ENCODE measurements at places on chromosomes 6 and 20. TPM values are rescaled to one million over a fixed set of nuclear protein-coding genes. Genes with fewer than 3 reads are reported as not detected.

- DNase-seq: no peak
Observed at GRCh38 chr20:62555642-62556420, 80.0 kb upstream of the GATA5 start.

DNA sequence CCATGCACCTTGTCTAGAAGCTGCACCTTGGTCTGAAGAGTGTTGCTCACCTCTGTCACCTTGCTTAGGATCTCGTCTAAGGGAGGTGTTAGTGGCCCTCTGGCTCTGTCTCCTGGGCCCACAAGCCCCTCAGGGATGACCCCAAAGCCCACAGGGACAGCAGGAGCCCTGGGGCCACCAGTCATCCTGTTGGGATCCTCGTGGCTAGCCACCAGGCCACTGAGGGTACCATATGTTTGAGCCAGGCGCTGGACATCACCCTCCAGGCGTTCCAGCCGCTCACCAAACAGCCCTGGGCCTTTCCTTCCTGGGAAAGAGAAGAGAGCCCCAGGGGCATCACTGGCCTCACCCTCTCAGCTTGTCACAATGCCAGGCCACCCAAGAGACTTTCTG lies 3.9 kb downstream of the EMILIN3 start:
- DNase-seq: no peak

GRCh38 chr20:38075161-38075998 lies 41.8 kb downstream of the RPRD1B start:
- DNase-seq: no peak

CLVS2 gene
- total RNA-seq: 0.10 TPM

EPPIN gene
- total RNA-seq: not detected

LRFN2 gene
- 0.49 TPM for total RNA-seq

ENPP3 gene
- 2.0 TPM for total RNA-seq

DNA sequence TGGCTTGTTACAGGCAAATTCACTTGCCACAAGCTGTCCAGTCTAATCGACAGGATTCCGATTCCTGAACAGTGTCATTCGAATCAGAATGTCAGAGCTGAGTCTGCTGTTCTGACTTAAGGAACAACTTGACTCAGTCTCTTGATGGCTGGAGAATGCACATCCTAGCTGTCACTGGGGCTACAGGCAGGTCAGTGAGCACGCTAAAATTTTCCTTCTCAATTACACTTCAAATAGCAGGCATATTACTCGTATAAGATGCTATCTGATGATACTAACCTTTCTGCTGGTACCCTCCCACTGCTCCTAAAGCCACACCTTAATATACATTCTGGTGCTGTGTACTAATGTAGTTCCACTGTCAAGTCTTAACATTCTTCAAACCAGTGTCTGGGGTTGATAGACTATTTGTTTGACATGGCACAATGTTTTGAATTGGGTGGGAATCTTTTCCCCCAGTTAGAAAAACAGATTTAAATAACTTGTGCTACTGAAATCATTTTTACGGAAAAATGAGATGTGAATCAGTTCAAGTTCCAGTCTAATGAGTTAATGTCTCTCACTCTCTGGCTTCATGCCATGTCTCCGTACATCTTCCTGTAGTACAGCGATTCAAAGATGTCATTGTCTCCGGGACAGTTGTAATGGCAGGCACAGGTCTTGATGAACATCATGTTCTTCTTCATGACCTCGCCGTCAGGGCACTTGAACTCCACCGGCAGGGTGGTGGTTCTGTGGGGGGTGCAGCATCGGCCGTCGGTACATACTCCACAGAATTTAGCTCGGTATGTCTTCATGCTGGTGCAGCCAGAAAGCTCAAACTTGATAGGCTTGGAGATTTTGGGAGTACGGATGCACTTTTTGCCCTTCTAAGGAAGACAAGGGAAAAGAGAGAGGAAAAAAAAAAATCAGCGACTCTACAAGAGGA lies 2.2 kb downstream of the CCN2 start:
- DNase-seq: peak; percentile 59

TRIM15 gene
- total RNA-seq: 1.4 TPM

MOG gene
- total RNA-seq: not detected

- DNase-seq: no peak
Observed at GRCh38 chr6:138849791-138850190, 53.9 kb downstream of the ECT2L start.

DNA sequence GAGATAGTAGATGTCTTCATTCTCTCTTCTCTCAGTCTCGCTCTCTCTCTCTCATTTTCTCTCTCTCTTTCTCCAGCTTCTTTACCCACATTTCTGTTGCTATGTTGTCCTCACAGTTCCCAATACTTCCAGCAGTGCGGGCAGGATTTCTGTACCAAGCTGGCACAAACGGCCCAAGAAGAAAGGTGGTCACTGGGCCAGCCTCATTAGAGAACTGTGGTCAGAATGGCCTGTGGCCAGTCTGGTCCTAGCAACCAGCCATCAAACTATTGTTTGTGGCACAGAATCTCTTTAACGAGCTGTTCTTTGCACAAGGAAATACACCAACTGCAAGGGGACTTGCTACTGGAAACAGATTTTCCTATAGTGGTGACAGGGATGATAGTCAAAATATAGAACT lies 81.3 kb downstream of the SEL1L2 start:
- no peak for DNase-seq

PLTP gene
- total RNA-seq: 27.1 TPM

DNA sequence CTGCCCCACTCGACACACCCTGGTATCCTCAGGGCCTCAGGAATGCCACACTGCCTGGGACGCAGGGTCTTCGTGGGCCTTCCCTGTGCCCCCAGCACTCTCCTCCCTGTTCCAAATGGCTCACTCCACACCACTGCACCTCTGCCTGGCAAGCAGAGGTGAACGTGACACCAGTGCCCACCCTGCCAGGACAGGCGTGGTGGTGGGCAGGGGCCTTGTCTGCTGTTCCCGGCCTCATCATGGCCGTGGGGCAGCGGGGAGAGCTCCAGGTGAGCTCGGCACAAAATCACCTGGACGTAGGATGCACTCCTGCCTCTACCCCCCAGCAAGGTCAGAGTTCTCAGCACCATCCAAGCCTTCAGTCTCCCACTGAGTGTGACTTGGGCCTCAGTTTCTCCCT lies 202.4 kb downstream of the SMOC2 start:
- DNase-seq: no peak

OPN5 gene
- not detected for total RNA-seq

ASIP gene
- total RNA-seq: 7.6 TPM

DNA sequence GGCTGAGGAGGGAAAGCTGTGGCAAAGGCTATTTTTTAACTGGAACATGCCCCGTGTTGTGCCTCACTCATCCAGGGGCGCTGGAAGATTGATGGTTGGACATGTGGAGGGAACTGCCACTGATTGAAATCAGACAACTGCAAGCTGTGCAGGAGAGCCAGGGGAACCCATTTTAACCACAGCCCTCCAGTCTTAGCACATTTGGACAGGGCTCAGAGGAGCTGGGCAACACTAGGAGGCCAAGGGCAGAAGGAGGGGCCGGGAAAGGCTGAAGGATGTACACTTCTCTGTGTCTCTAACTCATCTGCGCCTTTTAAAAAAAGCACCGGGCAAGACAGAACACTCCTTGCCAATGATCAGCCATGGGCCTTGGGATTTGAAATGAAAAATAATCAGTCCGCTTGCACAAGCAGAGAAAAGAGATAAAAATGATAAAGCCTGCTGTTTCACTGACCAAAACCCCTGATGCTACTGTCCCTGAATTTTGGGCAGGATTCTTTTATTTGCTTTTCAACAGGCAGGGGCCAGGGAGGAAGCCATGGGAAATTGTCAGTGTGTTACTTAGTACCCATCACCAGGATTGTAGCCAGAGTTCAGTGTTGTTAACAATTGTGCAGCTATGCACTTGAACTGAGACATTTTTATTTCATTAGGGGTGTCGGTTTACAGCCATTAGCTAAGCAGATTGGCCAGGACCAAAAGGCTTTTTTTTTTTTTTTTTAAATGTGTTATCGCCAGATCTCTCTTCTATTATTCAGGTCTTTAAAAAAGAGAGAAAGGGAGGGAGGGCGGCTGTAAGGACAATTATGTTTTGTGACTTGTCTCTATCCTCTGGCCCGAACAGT lies 109.3 kb upstream of the EYA4 start:
- DNase-seq: no peak

MRPL14 gene
- 32.3 TPM for total RNA-seq

PNPLA1 gene
- 4.2 TPM for total RNA-seq

NMBR gene
- not detected for total RNA-seq

DNA sequence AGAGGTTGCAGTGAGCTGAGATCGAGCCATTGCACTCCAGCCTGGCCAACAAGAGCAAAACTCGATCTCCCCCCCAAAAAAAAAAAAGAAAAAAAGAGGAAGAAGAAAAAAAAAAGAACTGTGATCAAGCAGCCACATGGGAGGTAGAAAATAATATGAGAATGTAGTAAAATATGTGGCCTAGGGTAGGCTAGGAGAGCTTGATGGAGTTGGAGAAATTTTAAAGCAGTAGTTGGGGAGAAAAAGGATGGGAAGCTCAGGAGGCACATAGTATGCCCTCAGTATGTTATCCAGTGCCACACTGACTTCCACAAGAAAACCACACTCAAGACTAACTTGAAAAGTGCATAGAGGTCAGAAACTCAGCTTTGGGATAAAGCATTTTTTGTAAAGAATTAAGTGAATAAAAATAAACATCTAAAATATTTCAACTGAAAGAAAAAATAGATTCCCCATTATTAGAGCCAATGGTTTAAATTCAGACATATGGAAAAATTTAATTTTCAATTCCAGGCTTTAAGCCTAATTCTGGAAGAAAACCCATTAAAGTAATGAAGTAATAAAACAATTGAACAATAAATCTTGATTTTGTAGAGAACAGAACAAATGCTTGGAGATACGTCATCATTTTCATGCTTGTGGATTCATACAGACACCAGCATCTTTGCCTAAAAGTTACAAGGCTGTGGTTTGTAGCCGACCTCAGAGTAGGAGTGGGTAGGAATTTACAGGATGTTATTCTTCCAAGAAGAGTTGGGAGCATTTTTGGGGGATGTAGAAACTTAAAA lies 34.7 kb downstream of the PLEKHG1 start:
- peak; percentile 90 for DNase-seq

GRCh38 chr20:3797592-3798372 lies 1.7 kb downstream of the CDC25B start:
- no peak for DNase-seq

C6orf132 gene
- 14.5 TPM for total RNA-seq

PPIL6 gene
- total RNA-seq: 4.1 TPM

HRH3 gene
- total RNA-seq: 0.10 TPM

- no peak for DNase-seq
Observed at GRCh38 chr6:81979329-81979728, 226.8 kb upstream of the TENT5A start.

DCDC2 gene
- 1.2 TPM for total RNA-seq

DNA sequence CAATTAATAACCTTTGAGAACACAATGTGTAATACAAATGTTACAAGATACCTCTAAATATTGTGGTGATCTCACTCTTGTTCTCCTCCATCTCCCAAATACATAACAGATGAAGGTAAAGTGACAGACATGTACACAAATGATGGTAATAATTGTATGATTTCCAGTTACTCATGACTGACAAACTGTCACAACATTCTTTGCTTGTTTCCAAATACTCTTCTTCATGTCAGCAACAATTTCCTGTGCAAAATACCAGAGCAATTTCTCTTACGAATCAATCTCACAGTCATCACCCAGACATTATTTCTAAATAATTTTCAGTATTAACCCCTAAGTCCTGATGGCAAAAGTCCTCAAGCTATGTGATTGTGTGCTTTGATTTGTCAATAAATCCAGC lies 92.9 kb downstream of the RPS12 start:
- no peak for DNase-seq

DNA sequence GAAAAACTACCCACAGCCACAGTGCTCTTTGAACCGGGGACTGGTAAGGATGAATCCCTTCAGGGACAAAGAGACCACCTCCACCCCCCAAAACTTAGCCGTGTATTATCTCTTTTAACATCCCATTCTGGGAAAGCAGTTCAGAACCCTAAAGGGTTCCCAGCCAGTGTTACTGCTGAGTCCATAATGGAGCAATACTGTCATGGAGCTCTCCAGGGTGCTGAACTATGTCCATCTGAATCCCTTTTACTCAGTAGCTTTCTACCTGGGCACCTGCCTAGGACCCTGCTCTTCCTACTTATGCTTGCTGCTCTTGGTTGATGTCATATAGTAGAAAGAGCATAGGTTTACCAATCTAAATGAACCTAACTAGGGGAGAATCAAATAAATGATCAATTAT lies 22.3 kb upstream of the SAYSD1 start:
- no peak for DNase-seq

ULBP3 gene
- 3.9 TPM for total RNA-seq

CEP57L1 gene
- 36.8 TPM for total RNA-seq

DNA sequence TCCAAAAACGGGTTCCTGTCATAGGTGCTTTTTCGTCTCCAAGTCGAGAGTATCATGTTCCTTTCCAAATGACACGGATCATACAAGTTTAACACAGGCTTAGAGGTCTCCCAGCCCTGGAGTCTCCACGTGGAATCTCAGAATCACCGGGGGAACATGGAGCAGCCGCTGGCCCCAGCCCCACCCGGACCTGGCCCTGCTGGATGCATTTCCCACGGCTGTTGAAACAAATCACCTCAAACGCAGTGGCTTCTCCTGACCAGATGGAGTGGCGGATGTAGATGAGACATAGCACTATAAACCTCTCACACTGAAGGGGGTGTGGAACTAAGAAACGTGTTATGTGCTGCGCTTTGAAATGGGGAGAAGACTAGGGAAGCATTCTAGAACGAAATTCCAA lies 70.0 kb upstream of the FRMD1 start:
- DNase-seq: no peak

DNA sequence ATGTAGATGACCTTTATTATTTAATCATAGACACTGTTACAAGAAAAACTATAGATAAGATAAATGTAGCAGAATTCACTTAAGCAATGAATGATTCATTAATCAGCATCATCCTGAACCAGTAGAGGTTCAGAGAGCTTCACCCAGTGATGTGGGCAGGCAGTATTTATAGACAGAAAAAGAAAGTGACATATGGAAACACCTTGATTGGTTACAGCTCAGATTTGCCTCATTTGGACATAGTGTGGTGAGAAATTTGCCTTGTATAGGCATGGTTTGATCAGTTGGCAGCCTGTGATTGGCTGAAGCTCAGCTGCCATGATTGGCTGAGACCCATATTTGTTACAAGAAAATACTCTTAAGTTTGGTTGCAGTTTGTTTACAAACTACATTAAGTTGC lies 4.6 kb downstream of the C6orf58 start:
- DNase-seq: no peak

Data from skin of body (tissue), 3 donors.